ENCODE measurements at places on chromosomes 5 and 9. TPM values are rescaled to one million over a fixed set of nuclear protein-coding genes. Genes with fewer than 3 reads are reported as not detected.

PWWP2A gene
- total RNA-seq, result 44.0 TPM

IFNW1 gene
- total RNA-seq, result not detected

GRCh38 chr5:1513326-1514026 is 10.3 kb downstream of the LPCAT1 start:
- H3K36me3 ChIP-seq, result no peaks in the 10 kb centered on the region
- no peak overlapping the region for H3K4me3 ChIP-seq
- DNase-seq, result no peak
- H3K27ac ChIP-seq, result no peak overlapping the region

DNA sequence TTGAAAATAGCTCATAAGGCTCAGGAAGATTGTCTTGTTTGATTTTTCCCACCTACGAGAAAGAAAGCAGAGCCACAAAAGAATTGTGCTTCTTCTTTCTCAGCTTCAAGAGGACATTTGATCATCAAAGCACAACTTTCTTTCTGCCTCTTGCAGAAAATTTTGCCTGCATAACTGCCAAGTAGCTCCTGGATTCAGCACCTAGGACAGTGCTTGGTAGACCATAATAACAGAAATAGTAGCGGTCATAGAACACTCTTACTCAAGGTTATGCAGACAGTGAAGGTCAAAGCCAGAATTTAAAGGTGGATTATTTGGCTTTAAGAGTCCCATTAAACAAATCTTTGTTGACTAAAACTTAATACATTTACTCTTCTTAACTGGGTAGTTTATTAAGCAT is 594.7 kb upstream of the CCNG1 start:
- no peak for DNase-seq
- H3K4me1 ChIP-seq, result no peaks in the 10 kb centered on the region
- H3K27ac ChIP-seq, result no peak overlapping the region
- H3K27me3 ChIP-seq, result no peaks in the 10 kb centered on the region
- H3K36me3 ChIP-seq, result no peaks in the 10 kb centered on the region

DNA sequence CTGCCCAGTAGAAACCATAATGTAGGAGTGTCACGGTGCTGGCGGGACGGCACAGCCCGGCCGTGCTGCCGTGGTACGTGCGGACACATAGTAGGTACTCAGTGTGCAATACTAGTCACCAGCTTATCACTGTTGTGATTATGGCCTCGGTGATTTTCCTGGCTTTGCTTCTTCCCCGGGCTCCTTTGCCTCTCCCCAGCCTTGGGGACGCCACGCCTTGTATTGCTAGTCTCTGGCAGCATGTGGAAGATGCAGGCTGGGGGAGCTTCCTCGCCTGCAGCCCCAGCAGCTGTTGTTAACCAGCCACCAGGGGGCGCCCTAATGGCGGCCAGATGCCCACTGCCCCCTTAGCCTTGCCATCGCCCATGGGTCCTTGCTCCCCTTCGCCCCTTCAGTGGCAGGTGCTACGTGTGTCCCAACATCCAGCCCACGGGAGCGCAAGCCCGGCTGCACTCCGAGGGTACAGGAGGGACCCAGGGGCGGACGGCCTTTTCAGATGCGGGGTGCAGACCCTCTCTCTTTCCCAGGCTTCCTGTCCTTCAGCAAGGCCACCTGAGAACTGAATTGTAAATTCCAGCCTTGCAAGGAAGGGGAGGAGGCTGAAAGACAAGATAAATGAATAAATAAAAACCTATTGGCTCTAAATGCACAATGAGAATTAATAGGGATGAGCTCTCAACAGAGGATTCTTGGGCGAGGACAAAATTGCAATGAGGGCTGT is 8.0 kb downstream of the NTNG2 start:
- H3K27me3 ChIP-seq, result peaks cover 14% of the 10 kb centered on the region
- DNase-seq, result peak; percentile 26
- no peaks in the 10 kb centered on the region for H3K4me1 ChIP-seq
- H3K4me3 ChIP-seq, result no peak overlapping the region

- peak overlapping the region; percentile 90 for H3K4me3 ChIP-seq
- H3K4me1 ChIP-seq, result peaks cover 5% of the 10 kb centered on the region
- no peaks in the 10 kb centered on the region for H3K36me3 ChIP-seq
- H3K27me3 ChIP-seq, result no peaks in the 10 kb centered on the region
These were observed 1.0 kb upstream of the SAP30L start for GRCh38 chr5:154444556-154445421.

GFPT2 gene
- total RNA-seq, result 3.2 TPM

DNA sequence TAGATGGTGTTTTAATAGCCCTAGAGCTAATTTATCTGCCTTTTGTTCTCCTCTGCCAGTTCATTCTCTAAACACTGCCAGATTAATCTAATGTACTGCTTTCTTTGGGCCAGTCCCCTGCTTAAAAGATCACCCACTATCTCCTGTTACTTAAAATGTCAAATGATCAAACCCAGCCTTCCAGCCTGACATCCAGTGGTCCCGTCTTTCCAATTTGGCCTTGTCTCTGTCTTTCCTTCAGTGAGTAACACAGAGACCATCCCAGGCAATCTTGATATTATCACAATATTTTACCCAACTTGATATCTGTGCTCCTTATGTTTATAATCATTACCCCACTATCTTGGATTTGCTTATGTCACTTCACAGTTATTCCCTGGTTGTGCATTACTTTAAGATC is 12.0 kb downstream of the PRR16 start:
- DNase-seq, result no peak
- H3K36me3 ChIP-seq, result no peaks in the 10 kb centered on the region
- no peaks in the 10 kb centered on the region for H3K4me1 ChIP-seq
- no peak overlapping the region for H3K27ac ChIP-seq
- H3K4me3 ChIP-seq, result no peak overlapping the region

IRGM gene
- not detected for total RNA-seq

THBS4 gene
- 0.27 TPM for total RNA-seq

DNA sequence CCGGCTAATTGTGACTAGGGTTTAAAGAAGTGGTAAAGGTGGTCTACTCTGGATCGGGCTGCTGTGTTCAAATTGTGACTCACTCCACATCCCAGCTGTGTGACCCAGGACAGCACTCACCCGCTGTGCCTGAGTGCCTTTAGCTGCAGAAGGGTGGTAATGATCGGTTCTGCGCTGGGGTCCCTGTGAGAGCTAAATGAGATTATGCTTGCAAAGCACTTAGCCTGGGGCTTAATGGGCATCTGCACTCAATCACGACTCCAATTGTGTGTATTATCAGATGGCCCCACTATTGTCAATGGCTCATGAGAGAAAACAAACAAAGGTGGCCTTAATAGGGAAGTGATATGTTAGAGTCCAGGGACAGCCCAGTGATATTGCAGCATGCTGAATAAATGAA is 25.1 kb upstream of the TBC1D2 start:
- H3K27me3 ChIP-seq, result no peaks in the 10 kb centered on the region
- H3K27ac ChIP-seq, result no peak overlapping the region
- H3K36me3 ChIP-seq, result no peaks in the 10 kb centered on the region

EXOC3 gene
- 52.0 TPM for total RNA-seq

DNA sequence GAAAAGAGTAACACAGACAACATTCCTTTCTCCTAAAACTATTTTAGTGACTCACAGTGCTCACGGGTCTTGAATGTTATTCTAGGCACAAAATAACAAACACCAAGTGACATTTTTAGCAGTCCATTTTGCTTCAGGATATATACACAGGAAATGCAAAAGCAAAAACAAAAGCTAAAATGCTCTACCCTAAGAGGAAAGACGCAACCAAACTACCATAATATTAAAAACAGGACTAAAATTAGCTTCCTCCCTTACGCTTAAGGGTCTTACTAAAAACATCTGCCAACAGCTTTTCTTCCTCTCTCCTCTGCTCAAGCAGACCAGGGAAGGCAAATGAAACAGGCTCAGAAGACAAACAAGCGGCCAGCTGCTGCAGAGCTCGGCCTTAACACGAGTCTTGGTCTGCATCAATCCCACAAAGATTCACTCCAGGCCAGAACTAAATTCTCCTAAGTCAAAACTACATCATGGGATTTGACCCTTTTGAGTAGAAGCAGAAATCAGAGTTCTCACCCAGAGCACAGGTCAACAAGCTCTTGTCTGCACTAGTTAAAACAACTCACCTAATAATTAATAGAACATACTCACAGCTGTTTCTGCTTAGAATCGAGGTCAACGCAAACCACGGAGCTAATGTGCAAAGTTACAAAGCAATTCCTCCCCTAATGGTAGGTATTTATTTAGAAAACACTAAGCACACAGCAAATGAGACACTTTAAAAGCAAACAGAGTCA is 62.3 kb downstream of the RAPGEF1 start:
- H3K4me3 ChIP-seq, result no peak overlapping the region
- no peaks in the 10 kb centered on the region for H3K36me3 ChIP-seq
- no peaks in the 10 kb centered on the region for H3K27me3 ChIP-seq
- DNase-seq, result no peak
- H3K4me1 ChIP-seq, result peaks cover 7% of the 10 kb centered on the region
- H3K27ac ChIP-seq, result peak overlapping the region; percentile 70

DNA sequence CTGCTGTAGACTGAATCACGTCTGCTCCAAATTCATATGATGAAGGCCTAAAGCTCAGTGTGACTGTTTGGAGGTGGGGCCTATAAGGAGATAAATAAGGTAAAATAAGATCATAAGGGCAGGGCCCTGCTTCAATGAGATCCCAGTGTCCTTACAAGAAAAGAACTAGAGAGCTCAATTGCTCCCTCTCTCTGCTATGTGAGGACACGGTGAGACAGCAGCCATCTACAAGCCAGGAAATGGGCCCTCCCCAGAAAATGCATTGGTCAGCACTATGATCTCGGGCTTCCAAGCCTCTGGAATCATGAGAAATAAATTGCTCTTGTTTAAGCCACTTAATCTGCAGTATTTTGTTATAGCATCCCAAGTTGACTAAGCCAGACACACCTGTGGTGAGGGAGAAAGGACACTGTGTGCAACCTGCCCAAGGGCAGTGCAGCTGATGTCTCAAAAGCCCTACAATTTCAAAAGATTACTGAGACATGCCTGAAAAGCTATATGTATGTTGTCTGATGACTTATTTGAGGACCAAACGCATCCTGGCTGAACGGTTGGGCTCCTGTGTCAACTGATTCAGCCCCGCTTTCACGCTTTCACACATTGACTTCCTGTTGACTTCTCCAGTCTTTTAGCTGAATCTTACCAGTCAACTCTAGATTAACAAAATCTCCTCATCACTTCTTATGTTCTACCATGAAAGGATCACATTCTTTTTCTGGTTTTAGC is 13.2 kb downstream of the GZMK start:
- H3K27ac ChIP-seq, result no peak overlapping the region
- H3K4me1 ChIP-seq, result no peaks in the 10 kb centered on the region
- no peaks in the 10 kb centered on the region for H3K27me3 ChIP-seq
- no peak overlapping the region for H3K4me3 ChIP-seq

MOCS2 gene
- 27.8 TPM for total RNA-seq

- H3K36me3 ChIP-seq, result no peaks in the 10 kb centered on the region
- H3K4me3 ChIP-seq, result no peak overlapping the region
- H3K27ac ChIP-seq, result no peak overlapping the region
These were observed 35.6 kb downstream of the SLC30A5 start for GRCh38 chr5:69129413-69129812.

DNA sequence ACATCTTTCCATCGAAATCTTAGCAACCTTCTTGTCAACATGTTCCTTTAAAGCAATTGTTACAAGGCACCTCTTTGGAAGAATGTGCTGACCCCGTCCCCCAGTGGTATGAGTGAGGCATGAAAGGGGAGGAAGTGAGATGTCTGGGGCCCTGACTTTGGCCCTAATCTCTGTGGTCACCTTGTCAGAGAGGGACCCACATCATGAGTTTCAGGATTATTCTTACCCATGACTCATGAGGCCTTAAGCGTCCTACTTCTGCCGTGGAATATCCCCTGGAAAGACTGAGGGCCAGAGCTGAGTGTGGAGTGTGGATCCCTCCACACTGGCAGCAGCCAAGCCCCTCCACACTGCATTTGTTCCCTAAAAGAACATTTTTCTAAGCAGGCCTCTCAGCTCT is 81.2 kb downstream of the FSTL4 start:
- no peaks in the 10 kb centered on the region for H3K4me1 ChIP-seq
- H3K36me3 ChIP-seq, result no peaks in the 10 kb centered on the region
- H3K27me3 ChIP-seq, result no peaks in the 10 kb centered on the region
- H3K4me3 ChIP-seq, result no peak overlapping the region

- no peak overlapping the region for H3K27ac ChIP-seq
- DNase-seq, result no peak
- H3K4me3 ChIP-seq, result no peak overlapping the region
- H3K4me1 ChIP-seq, result no peaks in the 10 kb centered on the region
- no peaks in the 10 kb centered on the region for H3K27me3 ChIP-seq
These were observed 202.5 kb upstream of the NMUR2 start for GRCh38 chr5:152607401-152608160.

DNA sequence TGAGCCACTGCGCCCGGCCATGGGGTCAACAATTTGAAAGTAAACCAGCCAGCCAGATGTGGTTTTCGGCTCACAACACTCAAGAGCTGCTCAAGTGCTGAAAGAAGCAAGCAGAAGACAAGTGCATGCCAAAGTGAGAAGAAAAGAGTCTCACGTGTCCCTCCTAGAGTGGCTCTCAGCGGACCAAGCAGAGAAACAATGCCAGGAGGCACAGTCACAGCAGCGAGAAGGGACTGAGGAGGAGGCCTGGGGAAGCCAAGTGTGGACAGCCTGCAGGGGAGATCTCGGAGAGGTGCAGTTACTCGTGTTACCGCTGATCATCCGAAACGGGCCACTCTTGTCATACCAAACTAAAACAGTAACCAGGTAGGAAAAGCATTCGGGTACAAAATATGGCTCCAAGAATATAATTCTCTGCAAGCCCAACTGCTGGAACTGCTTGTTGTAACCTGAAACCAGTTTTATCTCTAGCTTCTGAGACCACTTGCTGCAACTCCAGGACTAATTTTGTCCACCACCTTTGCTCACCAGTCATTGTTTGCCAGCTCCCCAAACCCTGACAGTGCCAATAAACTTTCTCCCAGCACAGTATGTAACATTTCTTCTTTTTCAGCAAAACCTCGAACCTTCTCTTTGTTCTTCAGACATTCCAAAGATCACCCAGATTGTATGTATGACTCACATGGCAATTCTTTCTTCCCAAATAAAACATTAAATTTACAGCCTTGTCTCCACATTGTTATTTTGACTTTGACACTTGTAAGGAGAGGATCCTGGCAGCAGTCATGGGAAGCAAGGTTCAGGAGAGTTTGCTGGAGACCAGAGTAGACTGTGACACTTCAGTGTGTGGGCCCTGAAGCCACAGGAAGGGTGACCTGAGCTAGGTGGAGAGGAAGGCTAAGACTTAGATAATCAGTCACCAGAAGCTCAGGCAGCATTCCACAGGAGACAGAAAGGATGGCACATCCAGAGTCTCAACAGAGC is 6.3 kb downstream of the SLC35D2 start:
- peaks cover 5% of the 10 kb centered on the region for H3K4me1 ChIP-seq
- no peak overlapping the region for H3K4me3 ChIP-seq
- no peaks in the 10 kb centered on the region for H3K36me3 ChIP-seq

- DNase-seq, result no peak
- no peaks in the 10 kb centered on the region for H3K36me3 ChIP-seq
- no peaks in the 10 kb centered on the region for H3K27me3 ChIP-seq
- no peak overlapping the region for H3K27ac ChIP-seq
- H3K4me1 ChIP-seq, result no peaks in the 10 kb centered on the region
These were observed 31.5 kb upstream of the ALDH1B1 start for GRCh38 chr9:38360839-38361472.

SLC34A1 gene
- not detected for total RNA-seq

GRCh38 chr5:122192497-122193496 is 63.5 kb downstream of the ZNF474 start:
- H3K27ac ChIP-seq, result no peak overlapping the region
- no peak overlapping the region for H3K4me3 ChIP-seq
- no peaks in the 10 kb centered on the region for H3K27me3 ChIP-seq
- H3K36me3 ChIP-seq, result no peaks in the 10 kb centered on the region
- H3K4me1 ChIP-seq, result peaks cover 3% of the 10 kb centered on the region
- DNase-seq, result peak; percentile 58

DNAJB5 gene
- 8.5 TPM for total RNA-seq

- H3K27ac ChIP-seq, result no peak overlapping the region
- H3K27me3 ChIP-seq, result no peaks in the 10 kb centered on the region
- H3K4me3 ChIP-seq, result no peak overlapping the region
- DNase-seq, result no peak
- no peaks in the 10 kb centered on the region for H3K4me1 ChIP-seq
These were observed 68.2 kb downstream of the NR2F1-AS1 start for GRCh38 chr5:93512799-93513198.
